Stomach (tissue), 19 donors: ENCODE measurements at places on chromosomes 4 and X. TPM values are rescaled to one million over a fixed set of nuclear protein-coding genes. Genes with fewer than 3 reads are reported as not detected.
A peak's percentile ranks its signal among the peaks of the same experiment; 100 is the strongest.

DNA sequence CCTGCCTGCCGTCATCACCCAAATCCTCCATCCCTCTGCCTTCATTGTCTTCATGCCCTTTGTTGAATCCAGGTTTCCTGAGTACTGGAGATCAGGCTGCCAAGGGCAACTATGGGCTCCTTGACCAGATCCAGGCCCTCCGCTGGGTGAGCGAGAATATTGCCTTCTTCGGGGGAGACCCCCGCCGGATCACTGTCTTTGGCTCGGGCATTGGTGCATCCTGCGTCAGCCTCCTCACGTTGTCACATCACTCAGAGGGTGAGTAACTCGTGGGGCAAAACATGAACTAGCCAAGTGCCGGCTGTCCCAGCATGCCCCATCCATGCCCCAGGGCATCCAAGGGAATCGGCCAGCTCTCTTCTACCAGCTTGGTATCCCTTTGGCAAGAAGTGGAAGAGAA, 19.4 kb downstream of the NLGN3 start:
- no peaks in the 10 kb centered on the region for H3K4me1 ChIP-seq
- no peaks in the 10 kb centered on the region for H3K27me3 ChIP-seq
- no peak overlapping the region for H3K4me3 ChIP-seq
- no peaks in the 10 kb centered on the region for H3K36me3 ChIP-seq

DNA sequence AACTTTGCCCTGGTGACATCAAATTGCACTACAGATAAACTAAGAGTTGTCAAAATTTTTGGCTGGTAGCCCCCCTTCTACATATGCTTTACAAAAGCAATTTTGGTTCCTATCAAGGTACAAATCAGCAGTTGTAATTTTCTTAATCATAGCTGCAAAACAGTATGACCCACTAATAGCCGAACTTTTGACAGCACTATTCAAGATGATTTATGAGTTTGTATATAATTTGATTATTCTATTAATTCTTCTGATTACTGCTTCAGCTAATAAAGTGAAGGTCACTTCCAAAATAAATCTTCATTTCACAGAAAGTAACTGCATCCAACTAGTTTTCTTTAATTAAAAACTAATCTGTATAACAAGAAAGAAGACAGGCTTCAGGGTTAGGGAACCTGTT, 119.6 kb downstream of the CHM start:
- no peak overlapping the region for H3K4me3 ChIP-seq
- no peaks in the 10 kb centered on the region for H3K27me3 ChIP-seq
- H3K36me3 ChIP-seq, result no peaks in the 10 kb centered on the region
- no peak for DNase-seq
- no peak overlapping the region for H3K27ac ChIP-seq

DNA sequence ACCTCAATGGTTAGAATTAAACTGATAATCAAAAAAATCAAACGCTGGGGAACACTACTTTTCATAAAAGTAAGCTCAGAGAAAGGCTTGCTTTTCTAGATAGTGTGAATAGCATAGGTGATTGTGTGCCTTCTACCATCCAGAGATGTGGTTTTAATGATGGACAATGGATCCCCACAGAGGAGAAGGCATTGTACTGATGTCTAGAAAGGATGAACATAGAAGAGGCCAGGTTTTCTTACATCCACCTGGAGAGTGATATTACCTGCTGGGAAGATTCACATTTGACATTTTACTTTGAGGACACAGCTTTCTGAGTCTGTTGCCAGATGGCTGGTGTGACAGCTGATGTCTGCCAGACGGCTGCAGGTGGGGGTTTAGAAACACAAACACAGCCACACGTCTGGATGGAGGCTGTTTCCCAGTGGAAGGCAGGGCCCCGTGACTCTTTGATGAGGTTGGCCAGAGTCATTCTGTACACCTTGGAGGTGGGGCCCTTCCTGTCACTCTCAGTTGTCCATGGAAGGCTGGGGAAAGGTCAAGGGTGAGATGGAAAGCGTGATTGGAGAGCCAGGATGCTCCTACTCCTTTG, 114.4 kb downstream of the PSAPL1 start:
- H3K27ac ChIP-seq, result no peak overlapping the region
- H3K4me1 ChIP-seq, result peaks cover 7% of the 10 kb centered on the region
- no peak overlapping the region for H3K4me3 ChIP-seq
- DNase-seq, result no peak

- no peaks in the 10 kb centered on the region for H3K4me1 ChIP-seq
- H3K36me3 ChIP-seq, result no peaks in the 10 kb centered on the region
- no peak overlapping the region for H3K27ac ChIP-seq
- no peak for DNase-seq
- no peaks in the 10 kb centered on the region for H3K27me3 ChIP-seq
Measured at GRCh38 chrX:134294548-134294947, 57.6 kb downstream of the CCDC160 start.

PHEX gene
- not detected for total RNA-seq

DNA sequence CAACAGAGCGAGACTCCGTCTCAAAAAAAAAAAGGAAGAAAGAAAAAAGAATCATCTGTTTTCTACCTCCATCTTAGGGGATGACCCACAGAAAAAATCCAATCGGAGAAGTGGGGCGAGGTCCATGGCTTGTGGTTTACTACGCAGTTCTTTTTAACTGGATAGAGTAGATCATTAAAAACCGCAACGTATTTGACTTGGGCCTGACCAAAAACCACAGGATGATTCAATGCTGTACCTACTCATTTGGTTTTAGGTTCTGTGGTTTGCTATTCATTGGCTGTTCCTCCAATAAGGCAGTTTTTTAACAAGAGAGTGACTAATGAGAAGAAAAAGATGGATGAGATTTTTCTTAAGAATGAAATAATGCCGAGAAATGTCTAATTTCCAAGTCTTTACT, 83.7 kb downstream of the FREM3 start:
- DNase-seq, result no peak
- H3K36me3 ChIP-seq, result no peaks in the 10 kb centered on the region
- H3K27me3 ChIP-seq, result no peaks in the 10 kb centered on the region
- no peak overlapping the region for H3K4me3 ChIP-seq
- H3K27ac ChIP-seq, result no peak overlapping the region

- H3K4me3 ChIP-seq, result peak overlapping the region; percentile 13
- DNase-seq, result peak; percentile 76
- no peaks in the 10 kb centered on the region for H3K36me3 ChIP-seq
- no peak overlapping the region for H3K27ac ChIP-seq
Measured at GRCh38 chrX:11787564-11787963, 29.5 kb downstream of the MSL3 start.

- peaks cover 11% of the 10 kb centered on the region for H3K4me1 ChIP-seq
- DNase-seq, result no peak
- no peaks in the 10 kb centered on the region for H3K27me3 ChIP-seq
- no peaks in the 10 kb centered on the region for H3K36me3 ChIP-seq
Measured at GRCh38 chr4:186844059-186844681, 120.5 kb upstream of the FAT1 start.

DNA sequence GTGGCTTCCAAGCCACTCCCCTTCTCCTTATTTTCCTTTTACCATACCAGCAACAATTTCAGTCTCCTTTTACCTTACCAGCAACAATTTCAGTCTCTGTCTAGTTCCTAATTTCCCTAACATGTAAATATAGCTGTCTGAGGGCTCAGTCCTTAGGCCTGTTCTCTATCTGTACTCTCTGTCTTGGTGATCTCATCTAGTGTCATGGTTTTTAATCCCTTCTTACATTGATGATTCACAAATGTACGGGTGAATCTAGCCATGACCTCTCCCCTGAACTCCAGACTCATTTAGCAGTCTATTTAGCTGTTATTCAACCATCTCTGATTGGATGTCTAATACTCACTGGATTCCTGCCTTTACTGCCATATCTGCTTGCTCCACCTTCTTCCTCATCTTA, 7.2 kb downstream of the IL15 start:
- H3K27me3 ChIP-seq, result no peaks in the 10 kb centered on the region
- no peak overlapping the region for H3K27ac ChIP-seq
- H3K4me1 ChIP-seq, result no peaks in the 10 kb centered on the region
- H3K4me3 ChIP-seq, result no peak overlapping the region

GRCh38 chr4:146478009-146478408, 43.7 kb downstream of the SLC10A7 start:
- no peak for DNase-seq
- H3K27me3 ChIP-seq, result no peaks in the 10 kb centered on the region
- no peak overlapping the region for H3K4me3 ChIP-seq
- H3K36me3 ChIP-seq, result peaks cover 7% of the 10 kb centered on the region
- no peaks in the 10 kb centered on the region for H3K4me1 ChIP-seq
- H3K27ac ChIP-seq, result no peak overlapping the region

GRCh38 chr4:73508651-73509050, 27.1 kb downstream of the AFM start:
- no peak overlapping the region for H3K4me3 ChIP-seq
- no peak for DNase-seq
- H3K27me3 ChIP-seq, result no peaks in the 10 kb centered on the region

DNA sequence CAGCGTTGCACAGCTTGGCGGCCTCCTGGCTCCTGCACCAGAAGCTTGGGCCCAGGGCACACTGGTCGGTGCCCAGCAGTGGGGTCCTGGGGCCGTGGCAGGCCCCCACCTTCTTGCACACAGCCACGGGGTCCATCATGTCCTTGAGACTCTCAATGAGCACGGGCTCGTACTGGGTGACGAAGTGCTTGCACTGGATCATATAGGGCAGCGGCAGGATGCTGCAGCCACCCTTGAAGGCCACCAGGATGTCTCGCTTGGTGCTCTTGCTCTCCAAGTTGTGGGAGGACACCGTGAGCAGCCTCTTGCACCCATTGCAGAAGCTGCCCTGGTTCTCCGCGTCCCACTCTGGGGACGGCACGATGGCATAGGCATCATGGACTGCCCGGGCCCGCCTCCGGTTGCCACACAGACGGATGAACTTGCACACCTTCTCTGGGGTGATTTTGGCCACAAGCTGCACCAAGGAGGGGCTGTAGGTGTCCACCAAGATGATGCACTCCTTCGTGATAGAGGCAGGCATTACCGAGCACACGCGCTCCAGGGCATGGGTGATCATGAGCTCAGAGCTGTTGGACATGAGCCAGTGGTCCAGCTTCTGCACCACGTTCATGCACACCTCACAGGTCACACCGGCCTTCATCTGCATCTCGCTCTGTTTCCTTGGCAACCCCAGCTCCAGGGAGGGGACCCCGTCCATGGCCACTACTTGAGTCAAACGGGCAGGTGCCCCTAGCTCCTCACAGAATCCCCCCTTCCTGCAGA, 1.2 kb downstream of the PSAPL1 start:
- H3K36me3 ChIP-seq, result no peaks in the 10 kb centered on the region
- H3K4me3 ChIP-seq, result no peak overlapping the region
- H3K27me3 ChIP-seq, result peaks cover 9% of the 10 kb centered on the region
- no peaks in the 10 kb centered on the region for H3K4me1 ChIP-seq

GRCh38 chr4:109191216-109191615, 111.2 kb downstream of the COL25A1 start:
- H3K4me1 ChIP-seq, result no peaks in the 10 kb centered on the region
- no peak overlapping the region for H3K27ac ChIP-seq
- DNase-seq, result no peak
- no peak overlapping the region for H3K4me3 ChIP-seq
- no peaks in the 10 kb centered on the region for H3K36me3 ChIP-seq

REPS2 gene
- 281 TPM for total RNA-seq

DNA sequence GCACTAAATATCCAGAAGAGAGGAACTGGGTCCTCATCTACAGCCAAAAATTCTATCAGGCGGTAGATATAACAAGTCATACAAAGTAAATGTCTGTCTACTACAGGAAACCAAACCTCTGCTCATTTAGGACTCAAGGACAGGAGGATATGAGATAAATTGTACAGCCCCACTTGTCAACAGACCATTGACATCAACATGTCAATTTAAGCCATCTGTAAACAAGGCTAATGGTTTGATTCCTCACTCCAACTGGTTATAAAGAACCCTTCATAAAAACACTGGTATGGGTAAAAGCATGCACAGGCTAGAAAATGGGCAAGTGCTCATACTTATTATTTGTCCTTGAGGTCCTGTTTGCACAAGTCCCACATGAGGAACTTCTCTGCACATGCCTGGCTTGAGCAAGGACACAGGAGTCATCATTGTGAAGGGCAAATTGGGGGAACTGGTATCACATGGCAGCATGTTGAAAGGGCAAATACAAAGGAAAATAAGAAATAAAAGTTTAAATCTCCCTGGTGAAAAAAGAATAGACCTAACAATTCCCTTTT, 13.2 kb downstream of the RTL8B start:
- H3K4me1 ChIP-seq, result peaks cover 5% of the 10 kb centered on the region
- no peak overlapping the region for H3K27ac ChIP-seq
- DNase-seq, result no peak
- no peaks in the 10 kb centered on the region for H3K36me3 ChIP-seq
- no peak overlapping the region for H3K4me3 ChIP-seq

- H3K27me3 ChIP-seq, result no peaks in the 10 kb centered on the region
- H3K36me3 ChIP-seq, result no peaks in the 10 kb centered on the region
- DNase-seq, result no peak
- H3K4me1 ChIP-seq, result no peaks in the 10 kb centered on the region
- no peak overlapping the region for H3K27ac ChIP-seq
- no peak overlapping the region for H3K4me3 ChIP-seq
Measured at GRCh38 chr4:154425514-154425913, 66.1 kb downstream of the DCHS2 start.

DDX53 gene
- total RNA-seq, result not detected

GRCh38 chrX:135707880-135708279, 5.6 kb upstream of the CT45A1 start:
- H3K4me1 ChIP-seq, result no peaks in the 10 kb centered on the region
- H3K27ac ChIP-seq, result no peak overlapping the region
- H3K36me3 ChIP-seq, result no peaks in the 10 kb centered on the region
- H3K4me3 ChIP-seq, result no peak overlapping the region
- DNase-seq, result peak; percentile 19

GRCh38 chr4:38071801-38072431, 111.7 kb downstream of the PTTG2 start:
- H3K4me3 ChIP-seq, result no peak overlapping the region
- peaks cover 72% of the 10 kb centered on the region for H3K4me1 ChIP-seq
- no peak for DNase-seq
- no peak overlapping the region for H3K27ac ChIP-seq

- no peaks in the 10 kb centered on the region for H3K36me3 ChIP-seq
- no peak overlapping the region for H3K4me3 ChIP-seq
- H3K27me3 ChIP-seq, result no peaks in the 10 kb centered on the region
- H3K4me1 ChIP-seq, result peaks cover 9% of the 10 kb centered on the region
Measured at GRCh38 chrX:46582325-46582724, 8.8 kb downstream of the CHST7 start.

- H3K27ac ChIP-seq, result no peak overlapping the region
- no peak overlapping the region for H3K4me3 ChIP-seq
- DNase-seq, result no peak
- H3K4me1 ChIP-seq, result no peaks in the 10 kb centered on the region
- no peaks in the 10 kb centered on the region for H3K36me3 ChIP-seq
- no peaks in the 10 kb centered on the region for H3K27me3 ChIP-seq
Measured at GRCh38 chr4:180558427-180558826, 1684.8 kb upstream of the TENM3 start.

GRCh38 chrX:136999024-136999423, 34.8 kb downstream of the GPR101 start:
- H3K27me3 ChIP-seq, result no peaks in the 10 kb centered on the region
- H3K4me3 ChIP-seq, result no peak overlapping the region
- H3K36me3 ChIP-seq, result no peaks in the 10 kb centered on the region
- H3K4me1 ChIP-seq, result no peaks in the 10 kb centered on the region

- no peak overlapping the region for H3K4me3 ChIP-seq
- H3K4me1 ChIP-seq, result no peaks in the 10 kb centered on the region
- no peaks in the 10 kb centered on the region for H3K27me3 ChIP-seq
- H3K27ac ChIP-seq, result no peak overlapping the region
- no peak for DNase-seq
Measured at GRCh38 chr4:146308951-146309350, 94.6 kb downstream of the REELD1 start.
